Stimulated activated CD8-positive, alpha-beta memory T cell treated with anti-CD3 and anti-CD28 coated beads, Interleukin-7, amount 100 ng/mL, for 48 hours (primary cell): ENCODE measurements at places on chromosomes 4 and X.
A peak's percentile ranks its signal among the peaks of the same experiment; 100 is the strongest.

- peak; percentile 52 for DNase-seq
Measured at GRCh38 chr4:140150886-140151698, 2.9 kb downstream of the MAML3 start.

DNA sequence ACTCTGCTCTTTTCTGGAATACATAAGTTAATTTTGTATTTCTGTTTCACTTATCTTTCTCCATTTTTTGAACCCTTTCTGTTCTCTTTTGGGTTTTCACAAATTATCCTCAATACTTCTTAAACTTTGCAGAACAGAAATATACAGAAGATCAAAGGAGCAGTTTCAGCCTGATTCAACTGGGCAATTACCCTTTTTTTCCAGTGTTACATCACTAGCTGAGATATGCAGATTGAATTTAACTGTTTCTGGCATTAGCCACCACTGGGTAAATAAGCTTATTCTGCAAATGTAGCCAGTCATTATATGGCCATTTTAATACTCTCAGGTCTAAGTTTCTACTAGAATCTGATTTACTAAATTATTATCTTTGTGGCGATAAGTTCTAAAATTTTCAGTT, 66.9 kb upstream of the GRID2 start:
- DNase-seq, result no peak

- no peak for DNase-seq
Measured at GRCh38 chr4:125781651-125782050, 466.9 kb downstream of the FAT4 start.

- DNase-seq, result no peak
Measured at GRCh38 chr4:73583666-73584065, 36.6 kb downstream of the RASSF6 start.

- DNase-seq, result no peak
Measured at GRCh38 chr4:89204624-89205023, 93.3 kb downstream of the TIGD2 start.

DNA sequence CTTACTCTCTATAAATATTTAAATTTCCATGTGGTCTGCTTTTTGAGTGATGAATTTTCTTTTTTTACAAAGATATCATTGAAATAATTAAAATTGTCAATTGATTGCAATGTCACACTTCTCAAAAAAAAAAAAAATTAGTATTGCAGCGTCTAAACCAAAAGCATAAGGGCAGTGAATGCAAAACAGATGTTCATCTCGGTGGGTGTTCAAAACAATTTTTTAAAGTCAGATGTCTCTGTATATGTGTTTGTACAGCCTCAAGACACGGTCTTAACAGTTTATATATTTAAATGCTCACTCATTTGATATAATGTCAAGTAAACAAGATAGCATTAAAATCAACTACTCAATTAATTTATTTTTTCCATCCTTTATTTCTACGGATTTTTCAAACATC, 52.3 kb downstream of the PALLD start:
- DNase-seq, result no peak

GRCh38 chr4:76990288-76991080, 40.9 kb downstream of the SEPTIN11 start:
- DNase-seq, result no peak

- DNase-seq, result no peak
Measured at GRCh38 chr4:67428819-67429218, 116.5 kb downstream of the CENPC start.

DNA sequence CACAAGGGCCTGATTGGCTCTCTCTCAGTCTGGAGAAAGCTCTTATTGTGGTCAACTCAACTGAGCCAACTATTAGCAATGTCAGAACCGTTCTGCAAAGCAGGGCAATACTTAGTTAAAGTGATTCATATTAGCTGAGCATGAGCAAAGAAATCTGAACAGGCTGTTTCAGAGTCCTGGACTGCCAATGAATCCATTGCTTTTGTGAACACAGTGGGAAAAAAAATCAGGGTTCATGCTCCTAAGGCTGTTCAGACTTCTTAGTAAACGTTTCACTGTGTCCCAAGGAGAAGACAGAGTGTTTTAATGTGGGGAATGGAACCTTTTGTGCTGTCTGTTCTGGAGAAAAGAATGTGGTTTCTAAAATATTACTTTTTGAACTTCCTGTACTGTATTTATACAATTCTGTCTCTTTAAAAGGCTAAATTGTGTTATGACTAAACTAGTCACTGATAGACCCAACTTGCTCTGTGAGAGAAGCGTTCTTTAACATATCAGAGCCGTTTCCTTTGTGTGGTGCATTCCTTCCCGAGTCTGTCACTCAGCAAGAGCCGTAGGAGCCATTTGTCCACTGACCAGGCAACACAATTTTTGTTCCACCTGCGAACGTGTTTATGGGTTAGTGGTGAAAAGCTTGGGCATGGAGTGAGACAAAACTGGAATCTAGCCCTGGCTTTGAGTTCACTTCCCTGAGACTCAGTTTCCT, 366.1 kb downstream of the FBXO8 start:
- DNase-seq, result no peak

GRCh38 chr4:3387943-3388361, 53.8 kb upstream of the HGFAC start:
- no peak for DNase-seq

DNA sequence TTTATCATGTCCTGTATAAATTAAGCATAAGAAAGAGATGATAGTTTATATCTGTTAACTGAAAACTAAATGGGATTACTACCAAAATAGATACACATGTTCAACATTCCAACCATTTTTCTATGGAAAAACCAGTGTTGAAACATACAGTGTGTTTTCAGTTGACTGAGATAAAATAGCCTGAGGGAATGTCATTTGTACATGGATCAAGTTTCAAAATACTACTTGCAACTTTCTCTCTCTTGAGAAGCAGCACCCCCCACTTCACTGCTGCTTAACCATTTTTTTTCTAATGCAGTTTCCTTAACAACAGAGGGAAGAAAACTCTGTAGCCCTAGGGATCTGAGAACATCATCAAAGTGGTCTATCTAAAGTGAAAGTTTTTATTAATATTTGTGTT, 70.8 kb downstream of the NPNT start:
- DNase-seq, result no peak

DNA sequence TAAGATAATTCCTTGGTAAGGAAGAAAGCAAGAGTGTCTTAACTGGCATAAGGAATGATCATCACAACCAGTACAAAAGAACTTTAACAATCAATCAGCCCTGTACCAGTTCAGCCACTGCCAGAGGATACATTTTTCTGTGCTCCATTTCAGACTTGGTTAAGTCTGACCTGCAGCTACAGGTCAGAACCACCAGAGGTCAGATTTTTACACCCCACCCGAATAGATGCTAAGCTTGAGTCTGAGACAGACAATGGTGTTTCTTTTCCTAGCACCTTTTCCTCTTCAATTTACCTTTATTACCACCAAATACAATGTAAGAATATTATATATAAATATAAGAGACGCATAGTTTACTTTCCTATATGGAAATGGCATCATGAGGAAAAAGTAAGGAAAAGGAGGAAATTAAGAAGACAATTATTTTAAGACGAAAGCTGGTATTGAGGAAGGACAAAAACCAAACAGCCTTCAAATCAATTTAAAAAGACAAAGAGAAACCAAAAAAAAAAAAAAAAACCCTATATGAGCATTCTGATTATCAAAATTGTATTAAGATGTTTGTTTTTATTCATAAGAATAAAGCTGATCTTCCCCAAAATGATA, 215.3 kb upstream of the TTC29 start:
- no peak for DNase-seq

- no peak for DNase-seq
Measured at GRCh38 chrX:131827935-131828334, 195.2 kb upstream of the STK26 start.

DNA sequence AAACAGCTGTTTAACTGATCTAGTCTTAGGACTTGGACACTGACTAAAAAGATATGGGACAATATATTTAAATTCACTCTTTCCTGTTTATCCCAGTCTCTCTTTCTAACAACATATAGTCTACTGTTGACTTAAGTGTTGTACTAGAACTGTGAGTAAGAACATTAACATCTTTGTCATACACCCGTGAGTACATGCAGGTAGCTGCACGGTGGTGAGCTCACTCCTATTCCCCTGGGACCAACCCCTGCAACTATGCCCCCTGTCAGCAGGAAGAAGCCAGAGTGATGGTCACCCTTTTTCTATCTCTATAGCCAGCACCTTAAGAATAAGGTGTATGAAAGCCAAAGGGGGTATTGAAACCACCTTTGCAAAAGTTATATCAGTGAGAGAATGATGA, 17.6 kb downstream of the TBL1X start:
- no peak for DNase-seq

- no peak for DNase-seq
Measured at GRCh38 chrX:69369999-69370398, 134.1 kb upstream of the NALF2 start.

GRCh38 chrX:63967551-63967950, 182.5 kb upstream of the ARHGEF9 start:
- DNase-seq, result no peak

DNA sequence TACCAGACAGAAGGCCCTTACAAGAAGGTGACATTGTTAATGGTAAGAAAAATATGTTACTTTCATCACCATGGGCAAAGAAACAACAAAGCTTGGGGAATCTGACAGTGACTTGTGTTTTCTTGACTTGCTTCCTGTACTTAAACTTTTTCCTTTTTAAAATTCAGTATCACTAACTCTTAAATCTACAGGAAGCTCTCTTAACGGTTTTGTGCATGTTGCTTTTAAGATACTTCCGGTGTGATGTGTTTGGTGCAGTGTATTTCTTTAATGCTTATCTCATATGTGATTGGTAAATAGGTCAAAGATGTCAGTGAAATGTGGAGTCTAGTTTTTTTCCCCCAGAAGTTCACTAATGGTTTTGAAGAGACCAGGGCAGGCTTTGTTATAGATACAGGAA, 45.2 kb downstream of the ADH5 start:
- no peak for DNase-seq

DNA sequence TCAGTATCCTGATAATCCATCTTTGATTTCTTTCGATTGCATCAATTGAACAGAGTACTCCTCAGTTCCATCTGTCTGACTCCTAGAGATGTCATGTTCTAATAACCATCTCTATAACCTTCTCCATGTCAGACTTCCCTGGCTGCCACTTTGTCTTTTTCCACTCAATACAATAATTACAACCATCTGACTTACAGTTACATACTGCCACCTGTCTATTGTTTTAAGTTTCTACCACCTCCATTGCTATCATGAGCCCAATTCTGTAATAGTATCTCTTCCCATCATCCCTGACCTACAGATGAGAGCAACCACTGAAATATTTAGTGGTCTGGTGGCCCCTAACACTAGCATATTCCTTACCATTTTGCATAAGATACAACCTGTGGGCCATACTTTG, 439.2 kb upstream of the FAM47C start:
- no peak for DNase-seq

GRCh38 chrX:87732133-87732532, 214.5 kb downstream of the KLHL4 start:
- DNase-seq, result no peak

GRCh38 chr4:680551-680927, 6.2 kb downstream of the MYL5 start:
- no peak for DNase-seq

GRCh38 chr4:95831166-95831565, 8.7 kb upstream of the PDHA2 start:
- DNase-seq, result no peak

DNA sequence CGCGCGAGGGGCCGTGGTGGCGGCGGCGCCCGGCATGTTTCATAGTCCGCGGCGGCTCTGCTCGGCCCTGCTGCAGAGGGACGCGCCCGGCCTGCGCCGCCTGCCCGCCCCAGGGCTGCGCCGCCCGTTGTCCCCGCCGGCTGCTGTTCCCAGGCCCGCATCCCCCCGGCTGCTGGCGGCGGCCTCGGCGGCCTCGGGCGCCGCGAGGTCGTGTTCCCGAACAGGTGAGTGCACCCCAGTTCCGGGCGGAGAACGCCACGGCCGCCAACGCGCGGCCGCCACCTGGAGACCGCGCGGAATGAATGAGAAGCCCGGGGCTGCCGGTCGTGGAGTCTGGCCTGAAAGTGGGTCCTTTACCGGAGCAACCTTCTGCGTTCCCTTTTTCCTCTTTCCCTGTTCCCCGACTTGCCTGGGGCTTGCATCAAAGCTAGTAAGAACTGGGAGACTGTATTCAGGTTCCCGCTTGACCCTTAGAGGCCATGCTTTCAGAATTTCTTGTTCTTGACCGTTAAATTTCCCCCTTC, 429 bp downstream of the NOCT start:
- DNase-seq, result no peak

DNA sequence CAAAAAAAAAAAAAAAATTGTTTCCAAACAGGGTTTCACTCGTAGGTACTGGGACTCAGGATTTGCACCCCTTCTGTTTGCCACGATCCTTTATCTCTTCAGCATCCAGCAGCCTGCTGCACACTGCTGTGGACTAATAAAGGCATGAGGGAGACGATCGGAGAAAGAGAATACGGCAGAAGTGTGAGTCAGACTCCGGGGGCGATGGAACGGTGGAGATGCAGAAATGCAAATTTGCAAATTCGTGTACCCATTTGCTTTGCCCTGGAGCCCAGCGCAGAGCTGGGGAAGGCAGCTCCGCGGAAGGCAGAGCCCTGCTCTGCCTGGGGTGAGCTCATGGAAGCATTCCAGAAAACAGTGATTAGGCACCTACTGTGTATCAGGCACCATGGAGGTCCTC, 270.3 kb downstream of the ASMT start:
- no peak for DNase-seq

GRCh38 chr4:174460684-174461083, 61.6 kb downstream of the HPGD start:
- no peak for DNase-seq

DNA sequence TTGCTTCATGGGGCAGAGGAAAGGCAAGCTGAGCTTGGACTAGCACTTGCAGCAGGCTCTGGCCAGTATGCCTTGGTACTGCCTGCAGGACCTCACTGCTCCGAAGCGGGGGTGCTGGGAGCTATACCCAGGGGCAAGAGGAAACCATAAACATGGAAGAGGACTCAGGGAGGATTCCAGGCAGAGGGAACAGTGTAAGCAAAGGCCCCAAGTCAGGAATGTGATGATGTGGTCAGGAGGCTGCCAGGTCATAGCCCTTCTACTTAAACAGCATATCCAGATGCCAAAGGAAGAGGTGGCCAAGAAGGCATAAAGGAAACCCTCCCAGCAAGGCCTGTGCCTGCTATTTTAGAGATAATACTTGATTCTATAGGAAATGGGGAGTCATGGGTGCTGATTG, 31.1 kb downstream of the RAB40AL start:
- DNase-seq, result no peak

- DNase-seq, result no peak
Measured at GRCh38 chrX:11439846-11440245, 146.6 kb downstream of the AMELX start.

- DNase-seq, result no peak
Measured at GRCh38 chr4:51894059-51894645, 51.2 kb downstream of the DCUN1D4 start.
